Stimulated activated CD4-positive, alpha-beta T cell treated with anti-CD3 and anti-CD28 coated beads, Interleukin-1b, Interleukin-23, amount 100 ng/mL, for 1 hour (primary cell): ENCODE measurements at places on chromosomes 5 and 9.

DNA sequence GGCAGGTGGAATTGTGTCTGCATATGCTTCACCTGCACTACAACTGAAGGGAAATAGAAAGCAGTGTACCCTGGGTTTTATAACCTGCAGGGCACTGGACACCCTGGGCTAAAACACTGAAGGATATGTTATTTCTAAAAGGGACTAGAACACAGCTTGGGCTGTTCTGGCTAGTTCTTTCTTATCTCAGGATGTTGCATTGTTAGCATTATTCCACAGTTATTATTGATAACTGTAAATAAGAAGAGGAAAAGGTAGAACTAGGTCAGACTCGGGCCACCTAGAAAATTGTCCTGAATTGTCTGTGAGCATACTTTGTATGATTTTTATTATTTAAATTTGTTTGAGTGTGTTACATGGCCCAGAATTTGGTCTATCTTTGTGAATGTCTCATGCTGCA, 493.9 kb upstream of the CDH9 start:
- no peak for DNase-seq

GRCh38 chr5:168693297-168693696, 114.1 kb upstream of the PANK3 start:
- DNase-seq, result no peak

- DNase-seq, result no peak
Observed at GRCh38 chr9:71210326-71210725, 88.9 kb upstream of the TRPM3 start.

DNA sequence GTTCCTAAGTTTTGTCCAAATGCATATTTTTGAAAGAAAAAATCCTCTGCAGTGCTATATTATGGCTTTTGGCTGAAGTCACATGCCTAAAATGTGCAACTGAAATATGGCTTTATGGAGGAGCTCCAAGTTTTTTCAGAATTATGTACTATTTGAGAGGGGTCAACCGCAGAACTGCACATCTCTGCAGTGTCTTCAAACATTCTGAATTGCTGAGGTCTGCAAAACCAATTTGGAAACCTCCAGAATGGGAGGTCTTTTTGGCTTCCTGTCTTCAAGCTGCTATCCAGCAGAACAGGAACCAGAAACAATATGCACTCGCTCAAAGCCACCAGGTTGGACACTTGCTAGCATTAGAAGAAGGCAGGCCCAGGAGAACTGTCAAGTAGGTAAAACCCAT, 376.0 kb upstream of the PAPPA start:
- DNase-seq, result no peak

GRCh38 chr9:133813749-133814585, 75.8 kb upstream of the SARDH start:
- no peak for DNase-seq

DNA sequence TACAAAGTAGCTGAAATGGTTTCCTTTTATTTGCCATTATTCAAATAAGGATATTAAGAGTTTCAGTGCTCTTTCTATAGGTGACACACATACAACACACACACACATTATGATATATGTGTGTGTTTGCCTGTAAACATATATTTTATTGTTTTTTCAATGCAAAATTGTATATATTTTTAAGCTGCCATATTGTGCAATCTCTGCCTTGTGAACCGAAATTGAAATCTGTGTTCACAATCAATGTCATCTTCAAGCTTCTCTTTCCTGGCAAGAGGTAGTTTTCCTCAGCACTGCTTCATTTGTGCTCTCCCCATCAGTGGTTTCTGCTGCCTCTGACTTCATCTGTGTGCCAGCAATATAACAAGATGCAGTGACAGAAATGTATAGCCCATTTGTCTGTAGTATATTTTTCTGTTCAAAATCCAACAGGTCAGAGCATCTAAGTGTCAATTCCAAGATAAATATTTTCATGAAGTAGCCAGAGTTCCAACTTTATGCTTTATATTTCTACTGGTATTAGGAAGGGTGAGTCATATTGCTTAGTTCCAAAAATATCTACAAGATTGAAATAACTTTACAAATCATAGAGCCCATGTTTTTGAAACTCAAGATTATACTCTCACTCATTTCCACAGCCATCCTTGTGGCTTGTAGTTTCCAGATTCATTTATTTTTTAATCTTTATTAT, 1704.8 kb upstream of the CDH9 start:
- no peak for DNase-seq

GRCh38 chr5:58493141-58493540, 1.9 kb downstream of the GAPT start:
- DNase-seq, result no peak
